ENCODE measurements at places on chromosomes 7 and 10. TPM values are rescaled to one million over a fixed set of nuclear protein-coding genes. Genes with fewer than 3 reads are reported as not detected.

GRCh38 chr7:28266402-28266801 is 85.8 kb upstream of the JAZF1 start:
- H3K4me3 ChIP-seq = no peak overlapping the region
- DNase-seq = no peak
- no peaks in the 10 kb centered on the region for H3K4me1 ChIP-seq
- peaks cover 23% of the 10 kb centered on the region for H3K27me3 ChIP-seq
- no peak overlapping the region for H3K27ac ChIP-seq

Gene TMEM196
- total RNA-seq = not detected

DNA sequence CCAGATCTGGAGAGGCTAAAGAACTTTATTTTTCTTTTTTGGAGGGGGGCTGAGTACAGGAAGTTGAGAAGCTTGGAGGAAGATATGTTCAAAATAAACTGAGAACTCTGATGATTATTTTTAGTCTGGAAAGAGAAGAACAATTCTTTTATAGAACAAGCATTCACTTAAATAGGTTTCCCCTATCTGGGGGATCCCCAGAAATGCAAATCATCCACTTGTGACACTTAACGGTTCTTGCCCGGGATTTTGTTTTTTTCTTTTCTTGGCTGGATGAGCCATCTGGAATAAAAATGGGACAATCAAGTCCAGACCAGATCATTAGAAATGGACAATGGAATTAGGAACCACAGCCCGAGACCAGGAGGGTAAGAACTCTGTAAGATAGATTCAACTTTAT is 95.9 kb upstream of the EGR2 start:
- DNase-seq = no peak
- no peak overlapping the region for H3K27ac ChIP-seq
- peaks cover 10% of the 10 kb centered on the region for H3K27me3 ChIP-seq
- H3K4me1 ChIP-seq = no peaks in the 10 kb centered on the region
- H3K4me3 ChIP-seq = no peak overlapping the region

DNA sequence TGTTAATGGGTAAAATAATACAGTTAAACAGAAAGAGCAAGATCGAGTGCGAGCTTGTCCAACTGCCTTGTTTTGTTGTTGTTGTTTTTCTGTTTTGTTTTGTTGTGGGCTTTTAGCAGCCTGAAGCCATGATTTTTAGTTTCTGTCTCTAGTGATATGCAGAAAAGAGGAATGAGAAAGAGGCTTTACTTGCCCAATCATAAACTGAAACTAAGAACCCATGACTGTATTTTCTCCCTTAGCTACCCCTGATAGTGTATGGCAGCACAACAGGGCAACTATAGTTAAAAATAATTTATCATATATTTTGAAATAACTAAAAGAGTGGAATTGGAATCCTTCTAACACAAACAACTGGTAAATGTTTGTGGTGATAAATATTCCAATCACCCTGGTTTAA is 493.9 kb downstream of the GLRX3 start:
- H3K4me3 ChIP-seq = no peak overlapping the region
- H3K36me3 ChIP-seq = no peaks in the 10 kb centered on the region
- H3K27ac ChIP-seq = no peak overlapping the region
- peaks cover 2% of the 10 kb centered on the region for H3K27me3 ChIP-seq
- no peak for DNase-seq
- peaks cover 4% of the 10 kb centered on the region for H3K4me1 ChIP-seq

GRCh38 chr7:110590415-110590814 is 500.5 kb upstream of the LRRN3 start:
- H3K27ac ChIP-seq = no peak overlapping the region
- no peak overlapping the region for H3K4me3 ChIP-seq
- no peaks in the 10 kb centered on the region for H3K36me3 ChIP-seq
- H3K27me3 ChIP-seq = no peaks in the 10 kb centered on the region
